ENCODE measurements at places on chromosomes 1 and 21.

DNA sequence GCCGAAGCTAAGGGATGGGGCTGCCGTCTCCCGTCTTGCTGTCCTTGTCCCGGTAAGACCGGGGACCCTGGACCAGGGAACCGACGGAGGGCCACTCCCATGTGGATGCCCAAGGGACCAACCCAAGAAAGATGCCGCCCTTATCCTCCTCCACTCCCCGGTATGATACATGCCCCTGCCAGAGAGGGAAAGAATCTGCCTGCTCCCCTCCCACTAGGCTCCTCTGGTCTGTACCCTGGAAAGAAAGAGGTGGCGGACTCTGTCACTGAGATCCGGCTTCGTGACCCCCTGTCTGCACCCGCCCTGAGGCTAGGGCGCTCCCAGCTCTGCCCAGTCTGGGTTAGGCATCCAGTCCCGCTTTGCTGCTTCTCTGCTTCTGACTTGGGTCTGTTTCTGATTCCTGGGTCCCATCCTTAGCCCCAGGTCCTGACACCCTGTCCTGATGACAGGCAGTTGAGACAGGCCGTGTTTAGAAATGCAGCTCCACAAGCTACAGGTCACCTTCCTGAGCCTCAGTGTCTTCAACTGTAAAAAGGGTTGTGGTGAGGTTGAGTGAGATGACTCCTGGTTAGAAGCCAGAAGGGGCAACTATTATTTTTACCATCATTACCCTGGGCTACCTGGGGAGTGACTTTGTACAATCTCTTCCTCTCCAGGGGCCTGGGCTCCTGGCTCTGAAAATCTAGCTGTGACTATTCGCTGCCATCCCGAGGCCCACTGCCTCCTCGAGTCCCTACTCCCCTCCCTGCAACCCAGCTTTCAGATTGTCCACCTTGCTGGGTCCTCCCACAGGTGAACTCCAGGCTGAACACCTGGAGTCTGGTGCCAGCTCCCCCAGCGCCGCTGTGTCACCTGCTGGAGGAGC is 3.7 kb downstream of the MATN1 start:
- no peak for DNase-seq

GRCh38 chr1:162697140-162697895 is 65.1 kb downstream of the DDR2 start:
- no peak for DNase-seq

DNA sequence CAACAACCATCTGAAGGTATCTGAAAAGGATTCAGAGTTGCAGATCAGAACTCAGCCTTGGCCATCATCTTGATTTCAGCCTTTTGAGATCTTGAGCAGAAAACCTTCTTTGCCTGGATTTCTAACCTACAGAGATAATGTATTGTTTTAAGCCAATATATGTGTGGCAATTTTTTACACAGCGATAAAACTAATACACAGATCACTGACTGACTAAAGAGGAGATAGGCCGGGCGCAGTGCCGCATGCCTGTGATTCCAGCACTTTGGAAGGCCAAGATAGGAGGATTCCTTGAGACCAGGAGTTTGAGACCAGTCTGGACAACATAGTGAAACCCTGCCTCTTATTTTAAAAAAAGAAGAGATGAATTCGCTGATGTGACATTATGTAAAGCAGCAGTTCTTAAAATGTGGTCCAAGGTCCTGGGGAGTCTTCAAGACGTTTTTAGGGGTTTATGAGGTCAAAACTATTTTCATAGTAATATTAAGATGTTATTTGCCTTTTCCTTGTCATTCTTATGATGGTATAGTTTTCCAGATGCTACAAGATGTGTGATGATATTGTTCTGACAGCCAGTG is 50.1 kb upstream of the CNN3 start:
- DNase-seq = no peak

DNA sequence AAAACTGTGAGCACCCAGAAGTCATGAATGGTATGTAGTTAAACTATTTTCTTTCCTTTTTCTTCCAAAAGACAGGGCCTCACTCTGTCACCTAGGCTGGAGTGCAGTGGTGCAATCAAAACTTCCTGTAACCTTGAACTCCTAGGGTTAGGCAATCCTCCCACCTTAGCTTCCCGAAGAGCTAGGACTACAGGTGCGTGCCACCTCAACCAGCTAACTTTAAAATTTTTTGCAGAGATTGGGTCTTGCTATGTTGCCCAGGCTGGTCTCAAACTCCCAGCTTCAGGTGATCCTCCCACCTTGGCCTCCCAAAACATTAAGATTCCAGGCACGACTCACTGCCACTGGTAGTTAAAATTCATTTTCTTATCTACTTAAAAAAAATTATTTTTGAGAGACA is 62.5 kb downstream of the GATAD2B start:
- no peak for DNase-seq

DNA sequence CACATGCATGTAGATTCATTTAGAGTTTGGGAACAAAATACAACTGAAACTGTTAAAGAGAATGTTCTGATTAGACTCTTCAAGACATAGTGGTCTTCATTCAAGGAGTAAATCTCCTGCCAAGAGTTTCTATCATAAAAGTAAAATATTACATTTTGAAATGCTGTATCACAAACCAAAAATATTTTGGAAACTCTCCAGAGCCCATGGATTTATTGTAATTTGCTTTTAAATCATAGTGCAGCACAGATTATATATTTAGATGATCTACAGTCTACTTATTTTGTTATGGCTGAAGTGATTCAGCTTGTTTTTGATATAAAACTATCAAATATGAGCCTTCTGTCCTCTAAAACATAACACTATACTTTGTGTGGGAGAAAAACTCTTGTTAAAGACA is 105.3 kb downstream of the DISP1 start:
- no peak for DNase-seq

GRCh38 chr1:247627951-247628350 is 22.6 kb downstream of the OR2G3 start:
- no peak for DNase-seq

DNA sequence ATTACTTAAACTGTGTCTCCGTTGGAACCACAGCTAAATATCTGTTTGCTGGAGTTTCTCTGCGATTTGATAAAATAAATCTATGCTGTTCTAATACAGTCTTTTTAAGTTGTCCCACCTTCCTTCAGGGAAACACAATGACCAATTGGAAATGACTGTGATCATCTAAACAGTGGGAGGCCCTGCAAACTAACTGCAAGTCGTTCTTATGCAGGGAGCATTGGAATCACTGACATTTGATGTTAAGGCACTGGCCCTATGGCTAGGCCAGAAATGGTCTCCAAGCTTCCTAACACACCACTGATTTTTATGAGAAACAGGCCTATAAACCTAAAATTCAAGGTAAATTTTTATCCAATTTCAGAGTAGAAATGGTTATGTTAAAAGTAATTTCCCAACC is 645.2 kb downstream of the LMO4 start:
- DNase-seq = no peak

DNA sequence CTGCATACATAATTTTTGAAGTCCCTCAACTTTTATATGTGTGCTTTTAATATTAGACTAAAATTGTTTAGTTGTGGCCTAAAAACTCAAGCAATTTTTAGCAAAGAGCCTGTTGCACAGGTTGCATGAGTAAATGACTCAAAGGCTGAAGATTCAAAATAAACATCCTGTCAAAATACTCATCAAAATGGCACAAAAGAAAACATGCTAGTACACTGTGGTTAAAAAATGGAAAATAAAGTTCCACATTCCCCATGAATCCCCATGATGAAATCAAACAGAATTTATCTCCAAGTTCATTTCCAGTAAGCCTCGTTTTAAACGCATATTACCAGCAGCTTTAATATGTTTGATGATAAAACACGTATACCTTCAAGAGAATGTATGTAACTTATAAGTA is 230.1 kb upstream of the MAP1LC3C start:
- DNase-seq = no peak

DNA sequence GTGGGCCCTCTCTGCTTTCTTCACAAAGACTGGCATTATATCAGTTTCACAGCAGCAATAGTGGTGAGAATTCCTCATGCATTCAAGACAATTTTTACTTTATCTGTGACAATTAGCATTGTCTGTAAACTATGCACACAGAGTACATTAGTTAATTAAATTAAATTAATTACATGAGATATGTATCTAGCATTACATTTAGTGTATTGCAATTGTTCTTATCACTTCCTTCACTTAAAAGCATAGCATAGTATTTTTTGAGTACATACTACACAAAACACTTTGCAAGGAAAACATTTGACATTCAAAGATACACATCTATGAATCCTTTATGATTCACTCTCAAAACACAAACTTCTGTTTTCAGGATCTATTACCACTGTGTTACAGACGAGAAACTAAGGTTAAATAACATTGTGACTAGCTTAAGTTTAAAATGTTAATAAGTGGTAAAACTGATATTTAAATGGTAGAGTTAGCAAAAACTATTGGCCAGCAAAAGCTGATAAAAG is 1542.6 kb downstream of the PLA2G4A start:
- DNase-seq = no peak

GRCh38 chr1:62809788-62810187 is 25.9 kb downstream of the ATG4C start:
- no peak for DNase-seq

DNA sequence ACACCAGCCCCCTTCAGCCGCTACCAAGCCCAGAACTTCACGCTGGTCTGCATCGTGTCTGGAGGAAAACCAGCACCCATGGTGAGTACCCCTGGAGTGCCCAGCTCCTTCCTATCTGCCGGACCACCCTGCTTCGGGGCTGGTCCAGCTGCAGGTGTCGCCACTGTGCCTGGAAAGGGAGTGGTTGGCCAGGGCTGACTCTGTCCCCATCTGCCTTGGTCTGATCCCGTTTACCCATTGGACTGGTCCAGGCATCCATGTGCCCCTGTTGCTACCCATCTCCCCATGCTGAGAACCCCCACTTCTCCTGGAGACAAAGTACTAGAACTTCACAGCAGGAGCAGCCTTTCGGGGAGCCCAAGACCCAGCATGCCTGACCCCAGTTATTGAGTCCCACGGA is 118.6 kb upstream of the KLHDC7A start:
- DNase-seq = no peak

DNA sequence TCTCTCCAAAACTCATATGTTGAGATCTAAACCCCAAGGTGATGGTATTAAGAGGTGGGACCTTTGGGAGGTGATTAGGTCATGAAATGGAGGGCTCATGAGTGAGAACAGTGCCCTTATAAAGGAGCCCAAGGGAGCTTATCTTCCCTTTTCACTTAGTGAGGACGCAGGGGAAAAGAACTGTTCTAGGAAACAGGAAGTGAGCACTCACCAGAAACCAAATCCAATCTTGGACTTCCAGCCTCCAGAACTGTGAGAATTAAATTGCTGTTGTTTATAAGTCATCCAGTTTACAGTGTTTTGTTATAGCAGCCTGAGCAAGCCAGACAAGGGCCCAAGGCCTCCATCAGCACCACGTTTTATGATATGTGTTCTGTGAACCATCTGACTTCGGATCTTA is 60.3 kb upstream of the LRRC8D start:
- no peak for DNase-seq

- no peak for DNase-seq
Measured at GRCh38 chr1:32321712-32322291, 14.2 kb downstream of the MARCKSL1 start.

Measured in CD4-positive, alpha-beta T cell treated with Interferon gamma for 1 hour (primary cell).